GM12891 (cell line): ENCODE measurements at places on chromosomes 5 and 9.

GRCh38 chr9:107819772-107820565 lies 330.4 kb upstream of the KLF4 start:
- DNase-seq: no peak

DNA sequence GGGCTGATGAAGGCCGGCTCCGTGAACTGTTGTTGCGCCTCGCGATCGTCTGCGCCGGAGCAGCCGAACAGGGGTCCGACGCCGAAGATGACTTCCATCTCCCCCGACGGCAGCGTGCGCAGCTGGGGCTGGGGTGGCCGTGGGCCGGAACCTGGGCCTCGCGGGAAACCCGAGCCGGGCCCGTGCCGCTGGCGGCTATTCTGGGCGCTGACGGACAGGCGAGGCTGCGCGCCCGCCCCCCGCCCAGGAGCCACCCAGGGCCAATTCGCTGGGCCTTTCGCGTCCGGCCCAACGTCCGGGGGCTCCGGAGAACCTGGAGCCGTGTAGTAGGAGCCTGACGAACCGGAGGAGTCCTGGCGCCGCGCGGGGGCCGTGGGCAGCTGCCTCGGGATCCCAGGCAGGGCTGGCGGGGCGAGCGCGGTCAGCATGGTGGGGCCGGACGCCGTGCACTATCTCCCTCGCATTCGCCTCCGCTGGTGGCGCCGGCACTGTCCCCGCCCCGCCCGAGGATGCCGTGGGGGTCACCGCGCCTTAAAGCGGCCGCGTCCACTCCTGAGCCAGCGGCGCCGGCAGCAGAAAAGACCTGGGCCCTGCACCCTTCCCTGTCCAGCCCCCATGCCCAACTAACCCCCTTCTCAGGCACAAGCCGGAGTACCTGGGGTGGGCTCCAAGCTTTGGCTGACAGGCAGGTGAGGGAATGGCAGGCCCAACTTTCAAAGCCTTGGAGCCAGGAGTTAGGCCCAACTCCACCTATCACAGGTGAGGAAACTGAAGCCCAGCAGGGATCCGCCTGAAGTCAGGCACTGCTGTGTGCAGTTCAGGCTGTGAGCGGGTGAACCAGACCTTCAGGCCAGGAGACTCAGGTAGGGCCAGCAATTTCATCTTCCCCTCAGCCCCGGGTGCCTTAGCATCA lies at the start of gene PROB1:
TSS of gene PROB1 (minus strand) at position 451 of the 913 bp plus-strand sequence. CDS start at position 428, 23 bp downstream.
- DNase-seq: no peak

- DNase-seq: no peak
These were observed 504.2 kb downstream of the ACTL7B start for GRCh38 chr9:108351571-108351970.

- no peak for DNase-seq
These were observed 96.6 kb downstream of the SYK start for GRCh38 chr9:90898228-90898627.

DNA sequence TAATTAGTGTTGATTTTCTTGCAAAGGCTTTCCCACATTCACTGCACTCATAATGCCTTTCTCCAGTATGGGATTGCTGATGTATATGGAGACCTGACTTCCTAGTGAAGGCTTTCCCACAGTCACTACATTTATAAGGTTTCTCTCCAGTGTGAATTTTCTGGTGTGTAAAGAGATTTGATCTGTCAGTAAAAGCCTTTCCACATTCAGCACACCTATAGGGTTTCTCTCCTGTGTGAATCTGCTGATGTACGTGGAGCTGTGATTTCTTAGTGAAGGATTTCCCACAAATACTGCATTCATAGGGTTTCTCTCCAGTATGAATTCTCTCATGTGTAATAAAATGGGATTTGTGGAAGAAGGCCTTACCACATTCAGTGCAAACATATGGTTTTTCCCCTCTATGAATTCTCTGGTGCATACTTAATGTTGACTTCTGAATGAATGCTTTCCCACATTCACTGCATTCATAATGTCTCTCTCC lies 31.1 kb downstream of the ZNF484 start:
- no peak for DNase-seq

DNA sequence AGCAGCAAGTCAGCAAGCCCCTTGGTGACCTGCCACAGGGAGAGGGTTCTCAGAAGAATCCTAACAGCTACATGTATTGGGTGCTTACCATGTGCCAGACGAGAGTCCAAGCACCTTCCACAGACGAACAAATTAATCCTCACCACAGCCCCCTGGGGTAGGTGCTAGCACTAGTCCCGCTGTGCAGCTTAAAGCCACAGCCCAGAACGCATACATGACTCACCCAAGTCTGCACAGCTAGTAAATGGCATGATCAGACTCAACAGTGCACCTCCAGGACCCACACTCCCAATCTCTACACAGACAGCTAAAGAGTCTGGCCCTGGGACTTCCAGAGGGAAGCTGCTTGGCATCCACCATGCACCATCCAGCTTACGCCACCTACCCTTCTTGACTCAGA lies 111.5 kb downstream of the PAX5 start:
- no peak for DNase-seq

DNA sequence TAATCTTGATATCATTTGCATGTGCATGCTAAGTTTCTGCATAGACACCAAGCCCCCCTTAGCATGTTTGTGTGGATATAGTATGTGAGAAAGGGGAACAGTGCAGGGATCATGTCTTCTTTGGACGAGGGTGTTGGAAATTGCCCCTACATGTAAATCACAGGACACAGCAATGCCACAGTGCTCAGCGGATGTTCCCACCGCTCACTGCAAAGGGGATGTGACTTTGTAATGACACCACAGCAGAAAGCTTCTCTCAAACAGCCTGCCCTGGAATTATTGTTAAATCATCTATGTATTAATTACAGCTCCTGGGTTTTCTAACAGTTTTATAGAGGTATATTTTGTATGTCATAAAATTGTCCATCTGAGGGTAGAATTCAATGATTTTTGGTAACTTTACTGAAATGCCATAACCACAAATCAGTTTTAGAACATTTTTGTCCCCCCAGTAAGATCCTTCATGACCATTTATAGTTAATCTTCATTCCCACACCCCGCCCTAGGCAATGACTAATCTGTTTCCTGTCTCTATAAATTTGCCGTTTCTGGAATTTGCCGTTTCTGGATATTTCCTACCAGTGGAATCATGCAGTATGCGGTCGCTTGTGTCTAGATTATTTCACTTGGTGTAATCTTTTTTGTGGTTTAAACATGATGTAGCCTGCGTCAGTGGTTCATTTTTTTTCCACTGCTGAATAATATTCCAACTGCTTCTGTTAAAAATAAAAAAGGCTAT lies 648.5 kb upstream of the WWC1 start:
- DNase-seq: no peak

DNA sequence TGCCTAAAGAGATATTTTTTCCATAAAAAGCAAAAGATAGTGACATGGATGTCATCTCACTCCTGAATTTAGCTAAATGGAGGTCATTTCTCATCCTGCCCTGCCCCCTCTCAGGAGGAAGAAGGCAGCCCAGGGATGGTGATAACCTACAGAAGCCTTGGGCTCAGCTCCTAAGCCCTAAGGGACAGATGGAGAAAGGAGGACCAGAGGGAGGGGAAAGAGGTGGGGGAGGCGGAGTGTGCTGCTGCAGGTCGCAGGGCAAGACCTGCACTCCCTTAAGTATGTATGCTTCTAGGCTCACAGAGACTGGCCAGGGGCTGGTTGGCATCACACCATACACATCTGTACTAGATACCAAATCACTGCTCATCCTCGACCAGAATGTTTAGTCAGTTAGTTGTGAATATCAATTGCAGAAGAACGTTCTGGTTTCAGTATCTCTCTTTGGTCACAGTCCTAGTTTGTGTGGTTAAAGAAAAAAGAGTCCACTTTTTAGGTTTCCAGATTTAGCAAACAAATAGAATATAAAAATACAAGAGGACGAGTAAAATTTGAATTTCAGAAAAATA lies 18.4 kb upstream of the CDKN2AIPNL start:
- no peak for DNase-seq

DNA sequence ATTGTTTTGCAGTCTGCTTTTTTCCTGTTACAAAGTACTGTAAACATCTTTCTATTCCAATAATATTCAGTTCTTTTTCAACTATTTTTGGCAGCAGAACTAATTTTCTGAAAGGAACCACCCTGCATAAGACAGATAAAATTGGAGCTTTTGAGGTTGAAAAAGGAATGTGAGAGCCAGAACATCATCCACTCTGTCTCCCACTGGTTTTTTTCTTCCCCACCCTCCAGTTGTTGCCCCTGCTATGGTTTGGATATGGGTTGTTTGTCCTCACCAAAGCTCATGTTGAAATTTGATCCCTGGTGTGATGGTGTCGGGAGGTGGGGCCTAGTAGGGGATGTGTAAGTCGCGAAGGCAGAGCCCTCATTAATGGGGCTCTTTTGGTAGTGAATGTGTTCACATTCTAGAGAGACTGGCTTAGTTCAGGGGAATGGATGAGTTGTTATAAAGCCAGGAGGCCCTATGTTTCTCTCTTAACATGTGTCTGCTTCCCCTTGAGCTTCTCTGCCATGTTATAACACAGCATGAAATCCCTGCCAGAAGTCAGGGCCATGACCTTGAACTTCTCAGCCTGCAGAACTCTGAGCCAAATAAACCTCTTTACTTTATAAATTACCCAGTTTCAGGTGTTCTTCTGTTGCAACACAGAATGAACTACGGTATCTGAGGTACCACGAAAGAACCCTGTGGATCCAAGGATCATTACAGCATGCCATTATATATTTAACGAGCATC lies 34.8 kb upstream of the MAST4 start:
- no peak for DNase-seq

- no peak for DNase-seq
These were observed 45.0 kb downstream of the SLC6A7 start for GRCh38 chr5:150234576-150235499.

- DNase-seq: no peak
These were observed 708.1 kb downstream of the EFNA5 start for GRCh38 chr5:106962464-106963230.

DNA sequence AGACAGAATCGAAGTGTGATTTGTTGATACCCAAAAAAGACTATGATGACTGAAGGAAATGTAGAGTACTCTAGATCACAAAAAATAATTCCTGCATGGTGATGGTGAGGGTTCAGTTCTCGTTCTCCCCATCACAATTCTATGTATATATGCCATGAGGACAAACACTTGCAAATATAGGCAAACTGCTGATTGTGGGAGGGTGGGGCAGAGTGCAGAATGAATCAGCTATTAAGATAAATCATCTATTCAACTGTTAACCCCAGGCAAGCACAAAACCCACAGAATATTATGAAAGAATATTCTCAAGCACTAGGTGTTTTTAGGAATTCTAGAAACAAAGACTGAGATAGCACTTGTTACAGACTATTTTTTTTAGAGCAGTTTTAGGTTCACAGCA lies 13.9 kb upstream of the UBLCP1 start:
- no peak for DNase-seq

DNA sequence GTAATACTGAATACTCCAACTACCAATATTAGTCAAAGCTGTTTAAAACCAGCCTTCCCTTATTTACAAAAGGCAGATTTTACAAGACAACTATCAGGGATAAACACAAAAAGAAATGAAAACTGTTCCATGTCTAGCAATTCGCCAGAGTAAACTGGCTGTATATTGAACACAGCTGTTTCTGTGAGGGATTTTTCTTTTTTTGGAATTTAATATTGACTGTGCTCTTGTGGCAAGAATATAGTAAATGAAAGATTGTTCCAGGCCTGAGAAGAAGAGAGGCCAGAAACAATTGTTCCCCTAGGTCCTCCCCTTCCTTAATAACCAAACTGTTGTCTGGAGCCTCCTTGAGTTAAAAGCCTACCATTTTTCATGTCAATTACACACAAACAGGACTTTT lies 188.6 kb downstream of the PDE4D start:
- DNase-seq: no peak

- DNase-seq: no peak
These were observed 28.4 kb downstream of the ZFP62 start for GRCh38 chr5:180832638-180833068.

DNA sequence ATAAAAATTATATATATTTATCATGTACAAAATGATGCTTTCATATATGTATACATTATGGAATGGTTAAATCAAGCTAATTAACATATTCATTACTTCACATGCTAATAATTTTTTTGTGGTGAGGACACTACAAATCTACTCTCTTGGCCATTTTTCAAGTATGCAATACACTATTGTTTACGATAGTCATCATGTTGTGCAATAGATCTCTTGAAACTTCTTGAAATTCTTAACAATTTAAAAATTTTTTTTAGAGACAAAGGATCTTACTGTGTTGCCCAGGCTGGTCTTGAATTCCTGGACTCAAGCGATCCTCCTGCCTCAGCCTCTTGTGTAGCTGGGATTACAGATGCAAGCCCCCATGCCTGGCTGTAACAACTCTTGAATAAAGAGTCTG lies 45.2 kb upstream of the SHOC1 start:
- no peak for DNase-seq

- DNase-seq: no peak
These were observed 481.0 kb upstream of the RGMB start for GRCh38 chr5:98292496-98292895.

- DNase-seq: peak; percentile 25
These were observed 215.5 kb downstream of the PDZD2 start for GRCh38 chr5:31854181-31855133.

DNA sequence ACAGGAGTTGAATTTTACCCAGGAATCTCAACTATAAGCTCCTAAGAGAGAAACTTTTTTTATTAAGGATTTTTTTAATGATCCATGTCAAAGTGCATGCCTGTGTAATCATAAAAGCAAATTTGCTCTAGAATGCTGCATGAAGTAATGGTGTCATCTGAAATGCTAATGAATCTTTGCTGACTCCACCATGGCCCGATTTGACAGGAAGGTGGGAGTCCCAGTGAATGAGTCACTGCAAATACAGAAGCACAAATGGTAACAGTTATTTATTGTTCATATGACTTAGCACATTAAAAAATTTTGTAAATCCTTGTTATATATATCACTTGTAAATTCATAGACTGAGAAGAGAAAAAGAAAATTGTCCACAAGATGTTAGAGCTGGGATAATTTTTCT lies 341.3 kb downstream of the RASEF start:
- DNase-seq: no peak

GRCh38 chr5:134708301-134708700 lies 30.0 kb upstream of the CAMLG start:
- DNase-seq: no peak

- no peak for DNase-seq
These were observed at the start of gene TERT for GRCh38 chr5:1294835-1295649. TSS of gene TERT (minus strand) at chr5:1295068. CDS start at chr5:1294989, 79 bp downstream.

DNA sequence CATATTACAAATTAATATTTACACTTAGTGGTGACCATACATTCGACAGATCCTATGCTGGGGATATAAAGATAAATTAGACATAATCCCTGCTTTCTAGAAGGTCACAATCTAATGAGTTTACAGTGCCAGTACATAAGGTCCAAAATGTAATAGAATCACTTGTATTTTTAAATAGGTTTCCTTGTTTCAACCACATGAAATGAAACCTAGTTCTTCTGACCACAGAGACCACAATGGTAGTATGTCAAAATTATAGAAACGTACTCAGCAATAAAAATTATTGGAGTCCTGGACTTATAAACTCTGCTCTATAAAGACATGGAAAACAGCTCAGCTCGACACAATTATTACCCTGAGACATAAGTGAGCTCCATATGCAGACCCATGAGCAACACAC lies 444.3 kb downstream of the SPOCK1 start:
- no peak for DNase-seq

- DNase-seq: no peak
These were observed 285.3 kb downstream of the NR3C1 start for GRCh38 chr5:143118222-143118621.

GRCh38 chr5:137594717-137595116 lies 95.6 kb upstream of the SPOCK1 start:
- no peak for DNase-seq

GRCh38 chr9:36894695-36895310 lies 139.3 kb downstream of the PAX5 start:
- DNase-seq: no peak

- no peak for DNase-seq
These were observed 250.2 kb downstream of the CYLC2 start for GRCh38 chr9:103245369-103245768.
